NCI-H2081 treated with DMSO at 0.1 percent for 48 hours (cell line): ENCODE measurements at places on chromosomes 1 and 21.

DNA sequence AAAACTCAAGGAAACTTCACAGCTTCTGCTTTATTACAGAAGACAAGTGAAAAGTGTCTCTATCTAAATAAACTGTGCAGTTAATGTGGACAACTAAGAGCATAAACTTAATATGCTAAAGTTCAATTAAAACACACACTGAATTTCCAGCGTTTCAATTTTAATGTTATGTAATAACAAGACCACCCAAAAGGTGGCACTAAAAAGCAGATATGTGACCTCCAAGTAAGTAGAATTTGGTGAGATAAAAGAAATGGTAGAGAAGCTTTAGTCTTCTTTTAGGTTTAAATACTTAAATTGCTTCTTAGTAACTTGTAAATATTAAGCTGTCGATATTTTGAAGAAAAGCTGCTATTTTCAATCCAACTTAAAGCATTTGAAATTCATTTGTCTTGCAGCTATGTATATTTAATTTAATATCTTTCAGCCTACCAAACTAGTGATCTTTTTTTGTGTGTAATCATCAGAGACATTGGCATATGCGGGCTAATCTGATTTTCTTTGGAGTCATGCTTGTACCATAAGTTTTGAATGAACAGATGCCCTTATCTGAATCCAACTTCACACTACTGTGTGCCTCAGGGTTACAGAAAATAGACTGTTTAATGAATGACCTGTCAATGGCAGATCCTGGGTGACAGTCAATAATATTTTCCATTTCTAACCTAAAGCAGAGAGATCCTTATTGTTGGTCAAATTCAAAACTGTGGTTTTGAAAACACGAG lies 36.5 kb upstream of the ADAMTS1 start:
- DNase-seq: no peak

- DNase-seq: no peak
Observed at GRCh38 chr1:230120921-230121381, 53.9 kb downstream of the GALNT2 start.

DNA sequence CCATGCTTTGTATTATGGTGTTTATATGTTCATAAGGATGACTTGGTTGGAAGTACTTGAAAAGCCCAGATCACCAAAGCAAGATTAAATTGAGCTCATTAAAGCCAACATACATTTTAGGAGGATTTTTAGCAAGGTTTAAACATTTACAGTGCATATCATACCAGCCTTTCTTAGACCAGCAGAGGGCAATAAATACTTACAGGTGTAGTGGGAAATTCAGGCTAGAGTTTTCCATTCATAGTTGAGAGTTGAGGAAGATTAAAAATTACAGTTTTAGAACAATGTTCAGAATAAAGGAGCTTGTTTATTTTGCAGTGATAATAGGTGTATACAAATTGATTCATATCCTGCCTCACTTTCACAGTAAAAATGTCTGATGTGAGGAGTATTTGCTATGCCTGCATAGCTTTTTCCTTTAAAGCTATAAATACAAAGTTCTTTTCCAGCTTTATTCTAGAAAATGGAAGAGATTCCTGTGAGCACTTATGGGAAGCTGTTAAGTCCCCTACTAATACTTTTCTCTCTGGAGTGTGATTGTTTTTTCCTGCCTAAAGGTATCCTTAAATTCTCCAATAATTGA lies 35.3 kb downstream of the DTL start:
- DNase-seq: no peak

GRCh38 chr1:29453502-29454240 lies 217.3 kb downstream of the PTPRU start:
- no peak for DNase-seq

- DNase-seq: no peak
Observed at GRCh38 chr1:228100822-228101613, 2.1 kb downstream of the C1orf35 start.

- DNase-seq: no peak
Observed at GRCh38 chr1:108560874-108561459, 1.1 kb downstream of the EEIG2 start.
